ENCODE measurements at places on chromosomes 3 and 15. TPM values are rescaled to one million over a fixed set of nuclear protein-coding genes. Genes with fewer than 3 reads are reported as not detected.

The BFSP2 gene
- total RNA-seq: not detected

The PSTPIP1 gene
- not detected for total RNA-seq

- DNase-seq: no peak
These were observed 144.5 kb downstream of the NAALADL2 start for GRCh38 chr3:175003590-175003989.

- no peak for DNase-seq
These were observed 208.9 kb downstream of the ROBO1 start for GRCh38 chr3:79558943-79559342.

DNA sequence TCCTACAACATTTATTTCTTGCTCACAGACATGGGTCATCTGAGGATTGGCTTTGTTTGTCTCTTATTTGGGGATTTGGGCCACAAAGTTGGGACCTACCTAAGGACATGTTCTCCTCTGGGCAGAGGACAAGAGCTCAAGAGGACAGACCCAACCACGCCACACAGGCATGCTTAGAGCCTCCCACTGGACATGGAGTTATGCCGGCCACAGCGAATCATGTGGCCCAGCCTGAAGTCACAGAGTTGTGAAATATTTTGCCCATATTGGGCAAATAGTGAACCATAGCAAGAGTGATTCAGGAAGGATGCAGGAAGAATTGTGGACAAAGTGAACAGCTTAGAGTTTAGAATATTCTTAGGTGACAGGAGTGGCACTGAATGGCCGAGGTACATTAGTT is 9.9 kb downstream of the TRAK1 start:
- DNase-seq: no peak

- no peak for DNase-seq
These were observed 339.1 kb downstream of the KCNH8 start for GRCh38 chr3:19487386-19487785.

The OSBPL10 gene
- 27.8 TPM for total RNA-seq

GRCh38 chr3:143793971-143794370 is 54.3 kb downstream of the SLC9A9 start:
- no peak for DNase-seq

The GOLGA6L10 gene
- total RNA-seq: 11.0 TPM

The KNG1 gene
- not detected for total RNA-seq

GRCh38 chr3:101828276-101828675 is 21.0 kb upstream of the NFKBIZ start:
- DNase-seq: no peak

GRCh38 chr3:112136959-112137693 is 4.1 kb upstream of the GCSAM start:
- DNase-seq: no peak

DNA sequence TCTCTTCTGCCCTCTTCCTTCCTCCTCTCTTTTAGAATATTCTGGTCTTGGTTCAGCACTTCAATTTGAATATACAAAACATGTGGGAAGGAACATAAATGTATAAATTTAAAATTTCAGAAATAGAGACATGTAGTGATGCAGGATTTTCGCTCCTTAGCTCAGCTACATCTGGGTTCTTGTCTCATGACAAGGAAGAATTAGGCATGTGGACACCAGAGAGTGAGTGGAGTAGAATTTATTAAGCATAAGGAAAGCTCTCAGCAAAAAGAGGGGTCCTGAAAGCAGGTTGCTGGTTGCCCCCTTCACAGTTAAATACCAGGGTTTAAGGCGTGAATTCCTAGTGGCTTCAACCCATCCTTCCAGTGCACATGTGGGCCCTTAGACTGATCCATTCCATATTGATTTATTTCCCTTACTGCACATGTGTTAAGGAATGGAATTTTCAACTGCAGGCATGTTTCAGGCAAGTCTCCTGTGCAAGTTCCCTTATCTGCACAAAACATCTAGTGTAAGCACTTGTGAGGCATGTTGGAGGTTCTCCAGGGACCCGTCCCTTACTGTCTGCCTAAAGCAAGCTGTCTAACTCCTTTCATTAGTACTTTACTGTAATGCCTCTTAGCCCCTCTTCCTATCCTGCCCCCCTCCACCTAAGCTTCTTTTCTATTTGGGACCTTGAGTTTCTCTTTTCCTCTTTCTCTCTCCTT is 133.2 kb upstream of the STRIT1 start:
- DNase-seq: no peak

- no peak for DNase-seq
These were observed 39.9 kb downstream of the TICRR start for GRCh38 chr15:89615135-89615534.

DNA sequence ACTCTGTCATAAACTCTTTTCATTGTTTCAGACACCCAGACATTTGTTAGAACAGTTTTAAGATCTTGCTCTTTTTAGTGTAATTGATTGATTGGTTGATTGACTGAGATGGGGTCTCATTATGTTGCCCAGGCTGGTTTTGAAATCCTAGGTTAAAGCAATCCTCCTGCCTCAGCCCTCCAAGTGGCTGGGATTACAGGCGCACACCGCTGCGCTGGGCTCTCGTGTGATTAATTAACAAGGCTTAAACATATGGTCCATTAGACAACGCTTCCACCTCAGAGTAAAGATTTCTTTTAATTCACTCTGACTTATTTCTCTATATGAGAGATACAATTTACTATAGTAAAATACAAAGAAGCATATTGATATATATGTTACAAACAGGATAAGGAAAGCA is 114.0 kb upstream of the C2CD4B start:
- DNase-seq: no peak

DNA sequence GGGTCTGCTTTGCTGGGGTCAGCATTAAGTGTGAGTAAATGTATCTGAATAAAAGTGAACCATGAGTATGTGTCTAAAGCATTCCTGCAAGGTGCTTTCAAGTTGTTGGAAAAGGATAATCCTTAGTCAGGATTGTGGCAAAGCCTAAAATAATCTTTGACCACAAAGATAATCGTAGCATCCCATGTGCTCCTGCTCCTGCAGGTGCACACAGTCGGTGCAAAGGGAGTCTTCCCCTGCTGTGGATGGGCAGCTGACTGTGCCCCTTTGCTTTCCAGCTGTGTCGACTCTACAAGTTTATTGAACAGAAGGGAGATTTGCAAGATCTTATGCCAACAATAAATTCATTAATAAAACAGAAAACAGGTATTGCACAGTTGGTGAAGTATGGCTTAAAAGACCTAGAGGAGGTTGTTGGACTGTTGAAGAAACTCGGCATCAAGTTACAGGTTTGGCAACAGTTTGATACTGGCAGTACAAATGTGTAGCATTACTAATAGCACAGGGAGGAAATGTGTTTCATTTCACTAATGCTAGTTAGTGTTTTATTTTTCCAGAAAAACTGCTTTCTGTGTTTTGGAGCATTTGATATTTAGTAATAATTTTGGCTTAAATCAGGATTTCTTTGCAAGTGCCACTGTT is 22.6 kb downstream of the SRP14 start:
- no peak for DNase-seq

GRCh38 chr3:182294696-182295095 is 498.6 kb upstream of the ATP11B start:
- DNase-seq: no peak

DNA sequence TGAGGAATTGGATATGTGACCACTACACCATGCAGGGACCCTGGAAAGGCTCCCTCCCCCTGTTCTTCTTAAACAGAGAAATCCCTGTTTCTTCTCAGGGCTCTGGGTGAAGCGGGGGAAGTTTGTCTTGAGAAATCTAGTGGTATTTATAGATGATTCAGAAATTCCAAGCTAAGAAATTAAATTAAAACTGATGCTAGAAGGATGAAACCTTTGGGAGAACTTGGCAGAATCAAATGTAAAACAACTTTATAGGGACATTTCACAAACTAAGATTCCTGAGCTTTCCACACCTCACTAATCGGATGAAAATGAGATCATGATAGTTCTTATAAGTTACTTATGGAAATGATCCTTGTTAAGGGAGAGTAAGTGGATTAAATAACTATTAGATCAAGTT is 54.2 kb downstream of the FBXL2 start:
- DNase-seq: no peak

The PIGBOS1 gene
- 15.5 TPM for total RNA-seq

The CLDN1 gene
- total RNA-seq: 11.4 TPM

DNA sequence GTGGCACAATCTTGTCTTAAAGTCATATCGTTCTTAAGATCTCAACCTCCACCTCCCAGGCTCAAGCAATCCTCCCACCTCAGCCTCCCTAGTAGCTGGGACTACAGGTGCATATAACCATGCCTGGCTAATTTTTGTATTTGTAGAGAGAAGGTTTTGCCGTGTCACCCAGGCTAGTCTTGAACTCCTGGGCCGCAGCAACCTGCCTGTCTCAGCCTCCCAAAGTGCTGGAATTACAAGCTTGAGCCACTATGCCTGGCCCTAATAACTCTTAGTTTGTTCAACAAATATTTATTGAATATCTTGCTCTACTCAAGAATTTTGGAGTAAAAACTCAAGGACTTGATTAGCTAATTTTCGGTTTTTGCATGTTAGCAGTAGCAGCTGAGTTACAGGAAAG is 19.4 kb upstream of the EDEM1 start:
- DNase-seq: no peak

GRCh38 chr15:99651023-99651807 is 82.0 kb downstream of the LYSMD4 start:
- DNase-seq: no peak
